CD4-positive, alpha-beta T cell treated with Interleukin-6 at 100 ng/mL for 8 hours (primary cell): ENCODE measurements at places on chromosomes 6 and 20.

GRCh38 chr20:36574366-36575135, 1.2 kb downstream of the TGIF2 start:
- peak; percentile 39 for DNase-seq

DNA sequence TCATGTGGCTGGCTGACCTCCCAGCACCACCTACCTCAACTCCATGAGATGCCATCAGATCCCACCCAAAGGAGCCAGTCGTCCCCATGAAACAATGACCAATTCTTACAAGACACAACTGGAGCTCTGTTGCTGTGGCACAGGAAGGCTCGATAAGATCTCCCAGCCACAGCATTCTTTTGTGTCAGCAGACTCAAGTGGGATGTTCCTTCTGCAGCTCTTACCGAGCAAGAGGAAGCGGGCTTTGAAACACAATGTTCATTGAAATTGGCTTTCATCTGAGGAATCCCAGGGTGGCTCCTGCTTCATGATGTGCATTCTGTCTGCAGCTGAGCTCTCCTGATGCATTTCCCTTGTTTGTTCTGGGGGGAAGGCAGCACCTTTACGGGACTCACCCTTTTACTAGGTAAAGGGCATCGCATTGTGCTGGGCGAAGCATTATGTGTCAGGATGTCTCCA, 222.0 kb upstream of the SGK1 start:
- DNase-seq: peak; percentile 24

- DNase-seq: no peak
Observed at GRCh38 chr20:59604741-59605600, 631 bp downstream of the PHACTR3 start.

GRCh38 chr6:155163601-155164000, 100.2 kb upstream of the CLDN20 start:
- no peak for DNase-seq

GRCh38 chr20:11350126-11351005, 567.3 kb upstream of the BTBD3 start:
- DNase-seq: no peak

- DNase-seq: no peak
Observed at GRCh38 chr6:168052291-168052891, 26.6 kb downstream of the FRMD1 start.

DNA sequence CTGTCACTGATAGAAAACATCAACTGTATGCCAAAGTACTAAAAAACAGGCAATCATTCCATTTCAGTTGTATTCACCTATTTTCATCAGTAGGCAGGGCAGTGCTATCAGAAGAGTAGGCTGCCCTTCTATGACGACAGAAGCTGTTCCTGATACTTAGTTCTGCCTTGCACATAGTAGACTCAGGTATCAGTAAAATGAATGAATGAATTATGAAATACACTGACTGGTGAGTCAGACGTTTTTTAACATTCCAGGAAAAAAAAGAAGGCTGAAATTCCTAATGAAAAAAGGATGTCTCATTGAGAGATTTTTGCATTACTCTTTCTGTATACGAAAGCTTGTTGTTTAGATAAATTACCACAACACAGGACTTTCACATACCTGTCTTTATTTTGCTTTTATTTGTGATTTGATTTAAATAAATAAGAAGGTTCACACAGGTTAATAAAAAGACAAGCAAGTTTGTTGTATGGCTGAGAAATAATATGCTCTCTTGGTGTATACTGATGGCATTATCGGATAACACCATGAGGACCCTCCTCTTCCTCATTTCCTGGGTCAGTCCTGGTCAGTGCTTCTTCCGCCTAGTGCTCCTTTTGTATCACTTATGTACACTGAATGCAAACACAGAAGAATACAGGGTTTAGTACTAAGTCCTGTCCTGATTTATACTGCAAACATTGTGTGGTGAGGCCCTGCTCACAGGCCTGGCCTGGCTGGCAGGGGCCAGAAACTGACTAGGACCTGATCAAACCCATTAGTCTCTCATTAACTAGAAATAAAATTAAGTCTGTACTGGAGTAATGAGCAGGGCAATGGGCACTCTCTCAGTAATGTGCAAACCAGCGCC, 39.4 kb upstream of the SPDEF start:
- no peak for DNase-seq

GRCh38 chr20:62685781-62686555, 22.7 kb upstream of the NTSR1 start:
- DNase-seq: peak; percentile 25
